Glutamatergic neuron (in vitro differentiated cells): ENCODE measurements at places on chromosomes 11 and 22.

DNA sequence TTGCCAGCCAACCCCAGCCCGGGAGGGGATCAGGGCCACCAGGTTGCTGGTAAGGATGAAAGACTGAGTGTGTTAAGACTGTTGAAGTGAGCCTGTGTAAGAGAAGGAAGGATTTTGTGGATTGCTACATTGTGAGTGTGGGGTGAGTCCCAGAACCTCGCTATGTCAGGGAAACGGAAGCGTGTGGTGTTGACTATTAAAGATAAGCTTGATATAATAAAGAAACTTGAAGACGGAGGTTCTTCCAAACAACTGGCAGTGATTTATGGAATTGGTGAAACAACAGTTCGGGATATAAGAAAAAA, 627 bp downstream of the JRKL start:
- DNase-seq: no peak

DNA sequence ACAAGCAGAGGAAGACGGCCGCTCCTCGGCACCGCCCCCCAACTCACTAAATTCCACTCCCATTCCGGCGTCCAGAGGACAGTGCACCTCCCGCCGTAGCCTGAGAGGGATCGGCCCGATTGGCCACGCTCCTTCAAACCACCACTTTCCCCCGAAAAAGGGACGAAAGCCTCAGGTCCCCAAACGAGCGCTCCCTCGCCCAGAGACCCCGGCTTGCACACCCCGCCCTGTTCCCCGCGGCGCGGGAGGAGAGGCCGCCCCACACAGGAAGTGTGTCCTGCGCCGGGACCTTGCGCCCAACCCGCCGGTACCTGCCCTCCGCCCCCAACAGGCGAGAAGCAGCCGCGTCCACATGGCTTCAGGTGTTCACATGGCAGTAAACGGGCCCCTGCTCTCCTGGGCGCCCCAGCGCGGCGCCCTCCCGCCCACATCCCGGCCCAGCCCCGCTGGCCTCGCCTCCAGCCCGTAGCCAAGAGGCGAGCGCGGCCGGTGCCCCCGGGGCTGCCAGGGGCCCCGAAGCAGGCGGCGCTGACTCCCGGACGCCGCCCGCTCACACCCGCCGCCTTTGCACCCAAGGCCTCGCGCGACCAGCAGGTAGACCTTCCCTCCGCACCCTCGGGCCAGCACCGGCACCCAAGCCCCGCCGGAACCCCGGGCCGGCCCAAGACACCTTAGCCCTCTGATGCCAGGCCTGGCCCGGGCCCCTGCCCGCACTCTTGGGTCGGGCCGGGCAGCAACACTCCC, 849 bp downstream of the TCF20 start:
- peak; percentile 59 for DNase-seq

DNA sequence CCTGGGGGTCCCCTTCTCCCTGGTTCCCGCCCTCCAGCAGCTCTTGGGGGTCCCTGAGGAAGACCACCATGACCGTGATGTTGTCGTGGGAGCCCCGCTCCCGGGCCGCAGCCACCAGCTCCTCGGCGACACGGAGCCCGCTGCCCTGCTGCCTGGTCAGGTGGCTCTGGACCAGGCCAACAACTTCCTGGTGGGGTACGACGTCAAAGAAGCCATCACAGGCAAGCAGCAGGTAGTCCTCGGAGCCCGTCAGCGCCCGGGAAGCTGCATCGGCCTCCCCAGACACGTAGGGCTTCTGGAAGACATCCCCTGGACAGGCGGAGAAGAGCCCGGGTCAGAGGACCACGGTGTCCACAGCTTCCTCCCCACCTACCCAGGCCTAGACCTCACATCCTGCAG, 29.5 kb downstream of the PPM1F start:
- no peak for DNase-seq

DNA sequence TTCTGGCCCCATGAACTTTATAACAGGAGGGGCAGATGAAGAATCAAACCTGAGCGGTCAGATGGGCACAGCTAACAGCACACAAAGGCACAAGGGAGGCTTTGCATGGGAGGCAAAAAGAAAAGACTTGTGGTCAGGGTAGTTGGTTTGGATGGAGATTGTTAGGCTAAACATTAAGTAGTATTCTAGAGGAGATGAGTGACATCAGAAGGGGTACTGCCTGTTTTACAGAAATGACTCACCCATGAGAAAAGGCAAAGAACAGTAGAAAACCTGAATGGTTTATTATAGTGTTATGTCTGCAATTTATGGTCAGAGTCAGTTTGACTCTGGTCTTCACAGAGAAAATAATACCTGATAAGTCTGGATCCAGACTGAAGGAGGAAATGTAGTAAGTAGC, 129.8 kb upstream of the KIRREL3 start:
- no peak for DNase-seq

DNA sequence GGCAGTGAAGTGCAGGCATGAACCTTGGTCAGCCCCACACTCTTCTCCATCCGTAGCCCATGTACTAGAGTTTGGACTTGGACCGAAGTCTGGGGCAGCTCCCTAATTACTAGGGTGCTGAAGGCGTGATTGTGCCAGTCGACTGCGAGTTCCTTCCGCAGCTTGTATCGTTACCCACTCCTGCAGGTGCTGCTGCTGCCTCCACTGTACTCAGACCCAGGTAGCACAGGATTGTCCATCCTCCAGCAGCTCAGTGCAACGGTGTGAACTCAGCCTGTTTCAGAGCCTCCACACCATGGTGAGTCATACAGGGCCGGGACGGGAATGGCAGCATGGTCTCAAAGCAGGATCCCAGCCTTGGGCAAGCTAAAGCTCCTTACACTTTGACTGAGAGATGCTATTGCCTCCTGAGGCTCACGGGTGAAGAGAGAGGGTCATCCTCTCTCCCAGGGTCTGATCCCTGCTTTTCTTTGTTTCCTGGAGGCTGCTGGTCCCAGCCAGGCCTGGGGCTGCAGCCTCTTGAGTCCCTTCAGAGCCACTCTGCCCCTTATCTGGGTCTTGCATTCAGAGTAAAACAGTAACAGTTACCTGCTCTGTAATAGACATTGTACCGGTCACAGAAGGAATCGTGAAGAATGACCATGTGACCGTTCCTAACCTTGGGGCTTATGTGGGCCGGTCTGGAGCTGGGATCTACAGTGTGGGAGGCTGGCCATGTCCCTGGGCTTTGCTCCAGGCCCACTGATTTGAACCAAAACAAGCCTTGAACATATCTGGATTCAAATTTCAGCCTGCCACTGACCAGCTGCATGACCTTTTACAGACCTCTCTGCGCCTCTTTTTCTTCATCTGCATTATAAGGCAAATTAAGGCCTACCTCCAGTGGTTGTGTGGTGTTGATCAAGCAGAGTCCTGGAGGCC, 1.7 kb downstream of the TKFC start:
- no peak for DNase-seq

DNA sequence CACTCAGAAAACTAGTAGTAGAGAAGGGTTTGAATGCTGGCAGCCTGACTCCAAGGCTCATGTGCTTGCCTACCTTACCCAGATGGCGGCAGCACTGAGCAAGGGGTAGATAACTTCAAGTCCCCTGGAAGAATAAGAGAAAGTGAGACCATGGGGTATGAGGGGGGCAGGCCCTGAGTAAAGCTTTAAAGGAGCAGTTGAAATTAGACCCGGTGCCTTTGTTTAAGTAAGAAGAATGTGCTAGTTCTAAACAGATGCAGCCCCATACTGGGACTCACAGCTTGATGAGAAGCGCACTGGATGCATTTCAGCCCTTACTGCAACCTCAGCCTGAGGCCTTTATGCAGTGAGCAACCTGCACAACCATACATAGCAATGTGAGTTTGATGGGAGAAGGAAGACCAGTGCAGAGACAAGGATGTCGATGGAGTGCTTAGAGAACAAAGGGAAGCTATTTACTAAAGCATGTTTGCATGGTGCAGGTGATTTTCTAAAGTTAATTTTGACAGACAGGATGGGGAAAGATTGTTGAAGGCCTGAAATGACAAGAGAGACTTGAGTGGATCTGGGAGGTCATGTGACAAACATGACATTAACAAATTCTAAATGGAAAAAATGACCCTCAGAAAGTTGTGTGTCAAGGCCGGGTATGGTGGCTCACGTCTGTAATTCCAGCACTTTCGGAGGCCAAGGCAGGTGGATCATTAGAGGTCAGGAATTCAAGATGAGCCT, 27.1 kb upstream of the TMA7B start:
- DNase-seq: peak; percentile 45

DNA sequence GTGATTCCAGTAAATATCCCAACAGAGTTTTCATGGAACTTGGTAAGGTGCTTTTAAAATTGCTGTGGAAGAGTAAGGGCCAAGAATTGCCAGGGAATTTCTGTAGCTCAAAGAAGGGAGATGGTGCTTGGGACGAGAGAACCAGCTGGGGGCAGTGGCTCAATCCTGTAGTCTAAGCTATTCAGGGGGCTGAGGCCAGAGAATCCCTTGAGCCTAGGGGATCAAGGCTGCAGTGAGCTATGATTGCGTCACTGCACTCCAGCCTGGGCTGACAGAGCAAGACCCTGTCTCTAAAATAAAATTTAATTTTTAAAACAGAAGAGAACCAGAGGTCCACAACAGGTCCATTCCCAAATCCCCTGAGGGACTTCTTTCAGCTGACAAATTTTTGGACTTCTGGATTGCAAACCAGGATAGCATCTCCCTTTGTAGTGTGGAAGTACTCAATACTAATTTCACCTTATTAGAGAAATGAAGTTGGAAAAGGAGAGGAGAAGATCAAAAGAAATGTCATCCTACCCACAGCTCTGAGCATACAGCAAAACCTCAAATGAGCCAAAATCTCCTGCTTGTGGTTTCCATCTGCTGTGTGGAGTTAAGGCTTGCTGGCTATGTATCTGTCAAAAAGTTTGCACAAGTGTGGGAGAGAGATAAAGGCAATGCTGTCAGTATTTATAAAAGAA, 59.2 kb upstream of the CLPB start:
- DNase-seq: no peak

GRCh38 chr11:473962-474785, 24.1 kb downstream of the PTDSS2 start:
- peak; percentile 78 for DNase-seq

GRCh38 chr11:31968461-31969358, 122.2 kb upstream of the RCN1 start:
- DNase-seq: peak; percentile 53

- no peak for DNase-seq
These were observed 626.5 kb upstream of the CHORDC1 start for GRCh38 chr11:90849312-90849711.

- DNase-seq: no peak
These were observed 27.9 kb downstream of the ARRB1 start for GRCh38 chr11:75323609-75324008.

- DNase-seq: no peak
These were observed 11.8 kb downstream of the BCR start for GRCh38 chr22:23192133-23192532.

- DNase-seq: no peak
These were observed 974.0 kb downstream of the TBC1D22A start for GRCh38 chr22:47736186-47737034.

- no peak for DNase-seq
These were observed 1448.3 kb downstream of the BRD1 start for GRCh38 chr22:48379371-48379770.

DNA sequence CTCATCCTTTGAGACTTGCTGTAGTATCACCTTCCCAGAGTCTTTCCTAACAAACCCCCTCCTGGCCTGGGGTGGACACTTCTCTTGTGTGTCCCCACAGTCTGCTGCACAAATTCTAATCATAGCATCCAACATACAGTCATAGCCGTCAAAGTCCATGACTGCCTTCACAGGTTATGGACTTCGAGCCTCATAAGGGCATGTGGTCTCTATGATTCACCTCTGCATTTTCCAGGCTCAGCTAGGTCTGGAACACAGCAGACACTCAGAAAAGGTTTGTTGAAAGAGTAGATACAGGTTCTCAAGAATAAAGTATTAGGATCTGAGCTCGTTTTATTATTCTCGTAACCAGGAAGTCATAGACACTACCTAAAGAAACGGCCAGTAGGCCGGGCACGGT, 13.2 kb upstream of the SCUBE2 start:
- DNase-seq: no peak

GRCh38 chr11:83726316-83726715, 440.1 kb upstream of the CCDC90B start:
- no peak for DNase-seq

DNA sequence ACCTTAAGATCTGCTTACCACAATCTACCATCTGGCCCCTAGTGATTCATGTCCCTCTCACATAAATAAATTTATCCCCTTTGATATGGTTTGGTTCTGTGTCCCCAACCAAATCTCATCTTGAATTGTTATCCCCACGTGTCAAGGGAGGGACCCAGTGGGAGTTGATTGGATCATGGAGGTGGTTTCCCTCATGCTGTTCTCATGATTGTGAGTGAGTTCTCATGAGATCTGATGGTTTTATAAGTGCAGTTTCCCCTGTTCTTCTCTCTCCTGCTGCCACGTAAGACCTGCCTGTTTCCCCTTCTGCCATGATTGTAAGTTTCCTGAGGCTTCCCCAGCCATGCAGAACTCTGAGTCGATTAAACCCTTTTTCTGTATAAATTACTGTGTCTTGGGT, 37.2 kb downstream of the OR2AG2 start:
- no peak for DNase-seq

DNA sequence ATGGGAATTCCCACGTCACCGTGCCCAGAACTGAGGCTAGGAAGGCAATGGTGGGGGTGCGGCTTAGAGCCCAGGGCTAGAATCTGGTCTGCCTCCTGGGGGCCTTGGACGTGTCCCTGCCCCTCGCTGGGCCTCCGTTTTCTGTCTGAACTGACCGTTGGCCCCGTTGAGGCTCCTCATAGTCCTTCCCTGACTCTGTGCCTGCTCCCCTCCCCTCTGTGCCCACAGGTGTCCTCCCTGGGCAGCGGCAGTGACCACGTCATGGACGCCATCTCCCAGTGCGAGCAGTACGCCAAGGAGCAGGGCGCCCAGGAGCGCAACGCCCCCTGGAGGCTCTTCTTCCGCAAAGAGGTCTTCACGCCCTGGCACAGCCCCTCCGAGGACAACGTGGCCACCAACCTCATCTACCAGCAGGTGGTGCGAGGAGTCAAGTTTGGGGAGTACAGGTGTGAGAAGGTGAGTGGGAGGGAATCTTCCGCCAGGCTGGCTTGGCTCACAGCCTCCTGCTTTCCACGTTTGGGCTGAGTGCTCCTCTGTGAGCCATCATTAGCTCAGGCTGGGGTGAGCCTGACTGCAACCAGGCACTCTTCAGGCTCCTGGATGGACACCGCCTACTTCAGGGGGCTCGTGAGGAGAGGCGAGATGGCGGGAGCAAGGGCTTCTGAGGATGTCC, 63.9 kb downstream of the MYO7A start:
- DNase-seq: peak; percentile 54

- DNase-seq: no peak
These were observed 513.4 kb downstream of the TBC1D22A start for GRCh38 chr22:47275605-47276449.

- no peak for DNase-seq
These were observed 199.7 kb downstream of the FAT3 start for GRCh38 chr11:92424281-92424680.

- no peak for DNase-seq
These were observed 640 bp upstream of the VSIG10L2 start for GRCh38 chr11:125945011-125945796.

- DNase-seq: peak; percentile 31
These were observed 4.4 kb upstream of the SREBF2 start for GRCh38 chr22:41828516-41828915.

GRCh38 chr22:32623943-32624342, 149.3 kb downstream of the FBXO7 start:
- no peak for DNase-seq

GRCh38 chr11:64316672-64317324, 561 bp downstream of the TRMT112 start:
- no peak for DNase-seq
